Stimulated activated CD4-positive, alpha-beta T cell treated with anti-CD3 and anti-CD28 coated beads, TNF-alpha, amount 100 ng/mL, for 24 hours (primary cell): ENCODE measurements at places on chromosomes 2 and 18.

DNA sequence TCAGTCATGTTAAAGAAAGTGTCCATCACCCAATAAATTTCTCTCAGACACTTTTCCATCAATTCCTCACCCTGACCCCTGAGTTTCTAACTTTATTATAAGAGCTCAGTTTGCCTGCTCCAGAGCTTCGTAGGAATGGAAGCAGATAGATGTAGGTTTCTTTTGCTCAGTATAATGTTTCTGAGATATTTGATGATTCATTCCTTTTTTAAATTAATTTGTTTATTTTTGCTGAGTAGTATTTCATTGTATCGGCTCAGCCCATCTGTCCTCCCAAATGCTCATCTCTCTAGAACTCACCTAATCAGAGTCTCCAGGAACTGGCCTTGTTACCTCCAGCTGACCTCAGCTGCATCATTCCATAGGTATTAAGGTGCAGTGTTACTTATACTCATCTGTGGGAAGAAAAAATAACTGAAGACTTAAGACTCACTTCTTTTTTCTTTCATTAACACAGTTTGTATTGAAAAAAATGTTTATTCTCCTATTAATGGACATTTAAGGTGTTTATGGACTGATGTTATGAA, 11.9 kb upstream of the BCL2L11 start:
- DNase-seq = no peak

GRCh38 chr2:227454323-227454860, 17.6 kb upstream of the AGFG1 start:
- no peak for DNase-seq

DNA sequence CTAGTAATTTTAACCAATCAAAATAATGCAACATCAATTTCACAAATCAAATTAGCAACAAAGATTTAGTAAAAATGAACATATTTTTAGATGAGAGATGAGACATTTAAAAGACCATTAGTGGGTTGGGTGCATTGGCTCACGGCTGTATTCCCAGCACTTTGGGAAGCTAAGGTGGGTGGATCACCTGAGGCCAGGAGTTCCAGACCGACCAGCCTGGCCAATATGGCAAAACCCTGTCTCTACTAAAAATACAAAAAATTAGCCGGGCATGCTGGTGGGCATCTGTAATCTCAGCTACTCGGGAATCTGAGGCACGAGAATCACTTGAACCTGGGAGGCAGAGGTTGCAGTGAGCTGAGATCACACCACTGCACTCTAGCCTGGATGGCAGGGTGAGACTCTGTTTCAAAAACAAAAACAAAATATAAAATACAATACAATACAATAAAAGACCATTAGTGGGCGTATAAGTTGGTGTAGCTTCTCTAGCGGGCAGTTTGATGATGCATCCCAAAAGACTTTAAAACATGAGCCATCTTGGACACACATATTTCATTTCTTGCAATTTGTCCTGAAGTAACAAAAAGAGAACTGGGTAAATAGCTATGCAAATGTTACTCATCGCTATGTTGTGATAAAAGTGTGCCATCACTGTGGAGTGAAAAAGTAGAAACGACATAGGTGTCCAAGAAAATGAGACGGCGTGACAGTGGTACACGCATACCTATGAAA, 101.8 kb downstream of the COL6A3 start:
- no peak for DNase-seq

DNA sequence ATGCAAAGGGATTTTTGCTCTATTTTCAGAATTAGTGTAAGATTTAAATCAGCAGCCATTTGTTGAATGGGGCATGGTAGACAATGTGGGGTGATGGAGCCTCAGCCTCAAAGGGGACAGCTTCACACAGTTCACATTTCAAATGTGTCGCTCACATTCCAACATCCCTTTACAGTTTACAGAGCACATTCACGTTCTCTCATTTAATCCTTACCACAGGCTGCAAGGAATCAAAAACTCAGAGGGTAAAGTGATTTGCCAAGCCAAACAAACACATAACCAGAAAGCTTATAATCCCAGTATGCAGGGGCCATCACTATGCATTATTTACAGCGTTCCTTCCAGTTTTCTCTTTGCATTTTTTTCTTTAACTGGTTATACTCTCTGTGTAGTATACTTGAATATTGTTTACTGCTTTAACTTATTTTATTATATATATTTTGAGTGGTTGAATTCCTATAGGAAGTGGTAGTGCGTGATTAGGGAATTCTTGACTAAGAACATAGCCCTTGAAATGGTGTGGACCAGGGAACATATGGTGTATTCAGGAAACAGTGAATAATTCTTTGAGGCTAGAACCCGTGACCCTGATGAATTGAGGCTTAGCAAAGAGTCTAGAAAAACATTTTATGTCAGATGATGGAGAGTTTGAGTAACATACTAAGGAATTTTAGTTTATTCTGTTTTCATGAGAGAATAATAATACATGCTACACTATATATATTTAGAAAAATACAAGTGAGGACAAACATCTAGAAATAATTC, 18.1 kb upstream of the TAF1B start:
- no peak for DNase-seq

DNA sequence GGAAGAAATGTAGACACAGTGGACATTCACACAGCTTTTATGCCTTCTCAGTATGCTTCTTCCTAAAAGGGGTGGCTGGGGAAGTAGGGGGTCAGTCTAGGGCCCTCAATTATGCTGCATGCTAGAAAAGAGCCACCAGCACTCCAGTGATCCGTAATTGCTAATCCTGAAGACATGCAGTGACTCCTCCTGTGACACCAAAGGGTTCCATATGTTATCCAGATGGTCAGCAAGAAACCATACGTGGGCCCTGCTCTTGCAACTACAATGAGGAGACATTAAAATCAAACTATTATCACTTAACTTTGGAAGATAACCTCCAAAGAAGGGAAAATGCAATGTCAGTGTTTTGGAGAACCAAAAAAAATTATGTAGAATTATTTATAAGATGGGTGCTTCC, 143.4 kb upstream of the LYPD1 start:
- DNase-seq = no peak

DNA sequence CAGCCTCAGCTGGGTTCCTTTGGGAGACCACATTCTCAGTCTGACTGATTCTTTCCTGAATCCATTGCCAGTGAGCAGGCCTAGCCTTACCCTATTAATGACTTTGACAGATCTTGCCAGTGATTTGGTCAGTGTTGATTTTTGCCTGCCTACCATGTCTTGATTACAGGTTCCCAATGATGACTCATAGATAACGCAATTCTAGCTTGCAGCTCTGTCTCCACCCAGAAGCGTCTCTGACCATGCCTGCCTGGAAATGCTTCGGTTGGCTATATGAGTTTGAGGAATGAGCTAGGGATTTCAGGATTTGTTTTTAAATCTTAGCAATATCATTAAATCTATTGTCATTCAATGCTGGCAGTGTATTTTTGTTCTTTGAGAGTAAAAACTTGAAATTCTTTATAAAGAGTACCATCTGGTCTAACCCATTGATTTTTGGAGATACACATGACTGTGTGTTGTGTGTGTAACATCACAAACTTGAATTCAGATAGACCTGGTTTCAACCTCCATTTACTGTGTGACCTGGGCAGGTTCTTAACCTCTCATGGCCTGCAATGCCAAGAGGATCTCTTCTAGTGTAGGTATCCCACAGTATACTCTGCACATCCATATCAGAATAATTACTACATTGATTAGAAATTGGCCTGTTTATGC, 57.0 kb downstream of the CCDC150 start:
- no peak for DNase-seq

DNA sequence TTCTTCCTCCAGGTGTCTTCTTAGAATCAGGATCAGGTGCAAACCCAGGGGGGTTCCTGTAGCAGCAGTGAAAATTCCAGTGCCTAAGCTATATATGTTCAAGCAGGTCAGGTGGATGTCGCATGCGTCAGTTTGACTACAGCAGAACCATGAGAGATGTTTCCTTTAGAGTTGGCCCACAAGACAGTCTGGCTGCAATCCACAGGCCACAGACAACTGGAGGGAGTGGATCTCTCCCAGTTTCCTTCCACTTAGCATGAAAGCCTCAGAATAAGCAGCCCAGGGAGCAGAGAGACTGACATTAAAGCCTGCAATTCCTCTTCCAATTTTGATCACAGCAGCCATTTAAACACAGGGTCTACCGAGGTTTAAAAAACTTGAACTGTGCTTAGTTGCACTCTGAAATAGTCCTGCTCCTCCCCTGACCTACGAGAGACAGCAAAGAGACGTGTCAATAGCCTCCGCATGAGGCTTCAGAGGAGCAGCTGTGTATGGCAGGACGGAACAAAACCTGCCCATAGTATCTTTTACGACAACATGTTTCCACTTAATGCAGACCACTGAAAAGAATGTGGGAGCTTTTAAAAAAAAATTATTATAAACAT, 988 bp upstream of the KCNE4 start:
- DNase-seq = no peak

DNA sequence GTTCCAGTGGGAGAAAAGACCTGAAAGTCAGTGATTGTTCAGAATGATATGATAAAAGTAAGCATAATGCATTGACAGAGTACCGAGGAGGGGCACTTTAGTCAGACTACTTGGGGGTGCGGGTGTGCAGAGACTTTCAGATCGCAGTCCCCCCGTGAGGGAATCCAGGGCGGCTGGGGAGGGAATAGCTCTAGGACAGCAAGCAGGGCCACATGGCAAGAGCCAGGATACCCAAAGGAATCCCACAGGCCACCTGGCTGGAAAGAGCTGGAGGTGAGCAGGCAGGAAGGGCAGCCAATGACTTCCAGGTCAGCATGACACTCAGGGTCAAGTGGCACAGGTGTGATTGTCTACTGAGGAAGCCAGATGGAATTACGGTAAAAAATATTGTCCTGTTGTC, 157.5 kb downstream of the CYP26B1 start:
- DNase-seq = no peak

DNA sequence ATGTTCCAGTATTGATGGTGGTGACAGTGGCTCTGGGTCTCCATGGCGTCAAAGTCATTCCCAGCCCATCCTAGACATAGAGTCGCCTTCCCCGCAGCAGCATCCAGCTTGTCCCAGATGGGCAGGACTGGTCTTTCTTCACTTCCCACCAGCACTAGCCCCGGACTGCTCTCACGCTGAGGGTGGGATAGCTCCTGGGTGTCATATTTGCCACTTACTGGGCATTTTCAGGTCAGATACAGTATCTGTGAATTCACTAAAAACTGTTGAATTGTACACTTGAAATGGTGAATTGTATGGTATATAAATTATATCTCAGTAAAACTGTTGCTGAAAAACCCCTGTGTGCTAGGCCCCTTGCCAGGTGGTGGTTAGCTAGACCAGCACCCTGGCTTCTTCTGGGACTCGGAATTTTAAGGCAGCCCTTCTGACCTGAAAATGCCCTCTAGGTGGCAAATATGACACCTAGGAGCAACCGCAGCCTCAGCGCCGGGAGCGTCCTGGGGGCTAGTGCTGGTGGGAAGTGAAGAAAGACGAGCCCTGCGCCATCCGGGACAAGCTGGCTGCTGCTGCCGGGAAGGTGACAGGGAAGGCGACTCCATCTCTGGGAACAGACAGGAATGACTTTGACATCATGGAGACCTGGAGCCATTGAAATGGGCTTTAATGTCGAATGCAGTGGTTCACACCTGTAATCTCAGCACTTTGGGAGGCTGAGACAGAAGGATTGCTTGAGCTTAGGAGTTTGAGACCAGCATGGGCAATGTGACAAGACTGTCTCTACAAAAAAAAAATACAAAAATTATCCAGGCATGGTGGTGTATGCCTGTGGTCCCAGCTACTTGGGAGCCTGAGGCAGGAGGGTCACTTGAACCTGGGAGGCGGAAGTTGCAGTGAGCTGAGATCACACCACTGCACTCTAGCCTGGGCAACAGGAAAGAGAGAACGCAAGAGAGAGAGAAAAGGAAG, 56.2 kb downstream of the DDX1 start:
- DNase-seq = no peak

DNA sequence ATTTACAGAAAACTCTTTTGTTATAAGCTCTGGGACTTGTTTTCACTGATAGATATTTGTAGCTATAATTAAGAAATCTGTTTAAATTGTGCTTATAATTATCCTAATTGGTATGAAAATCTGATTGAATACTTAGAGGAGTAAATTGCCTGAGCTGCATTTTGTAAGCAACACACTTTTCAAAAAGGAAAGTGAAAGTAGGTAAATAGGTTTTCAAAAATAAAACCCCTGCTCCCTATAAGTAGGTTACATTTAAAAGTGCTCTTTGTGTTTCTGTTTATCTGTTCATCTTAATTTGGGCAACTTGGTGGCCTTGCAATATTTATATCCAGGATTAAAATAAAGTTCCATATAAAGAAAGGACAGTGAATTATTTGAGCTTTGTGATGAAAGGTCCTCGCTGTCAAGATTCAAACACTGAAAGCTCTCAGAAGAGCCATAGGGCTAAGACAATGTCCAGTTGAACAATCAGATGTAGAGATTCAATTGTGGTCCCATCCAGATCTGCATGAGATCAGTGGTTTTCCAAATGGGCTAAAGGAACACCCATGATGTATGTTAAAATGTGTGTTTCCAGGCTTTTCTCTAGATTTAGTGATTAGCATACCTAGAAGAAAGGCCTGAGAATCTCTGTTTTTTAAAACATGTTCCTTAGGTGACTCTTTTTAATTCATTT, 371.6 kb downstream of the RPRM start:
- DNase-seq = no peak

- peak; percentile 30 for DNase-seq
Measured at GRCh38 chr2:199977984-199978415, 22.6 kb downstream of the MAIP1 start.

DNA sequence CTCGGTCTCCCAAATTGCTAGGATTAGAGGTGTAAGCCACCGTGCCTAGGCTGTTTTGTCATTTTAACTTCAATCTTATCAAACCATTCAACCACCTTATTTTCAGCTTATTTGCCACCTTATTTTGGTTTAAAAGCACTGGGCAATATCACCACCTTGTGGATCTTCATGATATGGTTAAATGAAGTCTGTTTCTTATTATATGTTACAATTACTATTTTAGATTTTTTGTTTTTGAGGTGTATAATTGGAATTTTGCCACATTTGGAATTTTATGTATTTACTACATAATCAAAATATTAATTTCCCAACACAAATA, 43.8 kb upstream of the SCN9A start:
- no peak for DNase-seq

GRCh38 chr2:20148426-20148922, 76.5 kb downstream of the SDC1 start:
- DNase-seq = no peak

- no peak for DNase-seq
Measured at GRCh38 chr2:196096982-196097745, 28.5 kb upstream of the DNAH7 start.

- no peak for DNase-seq
Measured at GRCh38 chr2:225930687-225931086, 531.2 kb downstream of the NYAP2 start.
